Left renal pelvis (tissue), 4 donors: ENCODE measurements at places on chromosomes 2 and 18. TPM values are rescaled to one million over a fixed set of nuclear protein-coding genes. Genes with fewer than 3 reads are reported as not detected.

DNA sequence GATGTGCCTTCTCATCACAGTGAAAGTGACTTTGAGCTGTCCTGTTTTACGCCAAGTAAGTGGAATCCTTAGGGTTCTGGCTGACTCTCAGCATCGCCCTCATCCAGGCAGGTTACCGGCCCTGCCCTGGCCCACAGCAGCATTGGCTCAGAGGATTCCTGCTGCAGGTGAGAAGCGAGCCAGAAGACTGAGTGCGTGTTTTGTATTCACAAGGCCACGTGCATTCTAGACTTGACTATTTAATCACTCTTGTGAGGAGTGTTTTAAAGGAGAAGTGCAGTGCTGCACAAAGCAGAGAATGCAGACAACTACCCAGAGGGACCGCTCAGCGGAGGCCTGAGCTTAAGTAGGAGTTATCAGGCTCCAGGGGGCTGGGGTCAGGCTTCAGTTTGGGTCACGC is 48.3 kb downstream of the LAMA3 start:
- DNase-seq, result no peak

GRCh38 chr2:187900021-187900420 is 345.8 kb upstream of the TFPI start:
- no peak for DNase-seq

DNA sequence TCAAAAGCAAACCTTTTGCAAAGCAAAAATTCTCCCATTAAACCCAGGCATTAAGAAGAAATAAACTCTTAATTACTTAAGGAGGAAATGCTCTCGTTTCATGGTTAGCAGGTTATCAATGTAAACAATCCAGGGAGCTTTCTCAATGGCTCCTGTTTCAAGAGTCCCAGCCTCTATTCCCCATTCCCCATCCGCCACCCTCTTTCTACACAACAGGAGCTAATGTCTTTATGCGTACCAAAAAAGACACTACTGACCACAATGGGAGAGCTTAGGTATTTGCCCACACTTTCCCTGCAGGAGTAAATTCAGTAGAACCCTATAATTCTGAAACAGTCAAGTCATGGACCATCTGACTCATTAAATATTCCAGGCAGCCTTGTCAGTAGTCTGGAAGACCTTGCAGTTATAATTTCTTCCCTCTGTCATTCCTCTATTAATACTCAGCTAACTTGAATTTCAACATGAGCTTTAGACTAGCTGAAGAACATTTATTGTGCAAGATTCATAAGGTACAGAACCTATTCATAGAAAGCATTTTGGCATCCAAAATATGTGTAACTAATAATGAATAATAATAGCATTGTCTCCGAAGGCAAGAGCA is 48.6 kb downstream of the SLC8A1 start:
- DNase-seq, result no peak

DNA sequence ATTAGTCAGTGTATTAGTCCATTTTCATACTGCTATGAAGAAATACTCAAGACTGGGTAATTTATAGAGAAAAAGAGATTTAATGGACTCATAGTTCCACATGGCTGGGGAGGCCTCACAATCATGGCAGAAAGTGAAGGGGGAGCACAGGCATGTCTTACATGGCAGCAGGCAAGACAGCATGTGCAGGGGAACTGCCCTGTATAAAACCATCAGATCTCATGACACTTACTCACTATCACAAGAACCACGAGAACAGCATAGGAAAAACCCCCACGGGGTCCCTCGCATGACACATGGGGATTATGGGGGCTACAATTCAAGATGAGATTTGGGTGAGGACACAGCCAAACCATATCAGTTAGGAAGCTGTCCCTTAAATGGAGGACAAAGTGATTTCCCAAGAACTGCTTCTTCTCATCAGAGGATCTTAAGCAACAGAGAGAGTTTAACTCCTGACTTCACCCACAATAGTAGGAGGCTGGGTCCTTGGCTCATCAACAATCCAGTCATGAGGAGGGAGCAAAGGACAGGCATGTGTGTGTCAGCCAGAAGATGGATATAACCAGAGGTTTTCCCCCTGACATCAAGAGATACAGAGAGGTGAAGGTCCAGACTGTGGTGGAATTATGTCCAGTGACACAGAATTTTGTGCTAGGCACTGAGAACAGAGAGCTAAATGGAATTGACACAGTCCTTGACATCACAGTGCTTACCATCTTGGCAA is 203.8 kb upstream of the SH3BP4 start:
- DNase-seq, result no peak

The DUSP19 gene
- 5.8 TPM for polyA plus RNA-seq

The IL1RL1 gene
- polyA plus RNA-seq, result 0.53 TPM
